ENCODE measurements at places on chromosomes 2 and 18. TPM values are rescaled to one million over a fixed set of nuclear protein-coding genes. Genes with fewer than 3 reads are reported as not detected.

COL3A1 gene
- 182 TPM for total RNA-seq

FN1 gene
- 4,873 TPM for total RNA-seq

- peak overlapping the region; percentile 91 for H3K27ac ChIP-seq
- no peak for DNase-seq
- H3K4me1 ChIP-seq, result peaks cover 52% of the 10 kb centered on the region
- peak overlapping the region; percentile 91 for H3K4me3 ChIP-seq
- no peaks in the 10 kb centered on the region for H3K36me3 ChIP-seq
- no peaks in the 10 kb centered on the region for H3K27me3 ChIP-seq
These were observed 365 bp downstream of the CUL3 start for GRCh38 chr2:224584785-224585210.

DNA sequence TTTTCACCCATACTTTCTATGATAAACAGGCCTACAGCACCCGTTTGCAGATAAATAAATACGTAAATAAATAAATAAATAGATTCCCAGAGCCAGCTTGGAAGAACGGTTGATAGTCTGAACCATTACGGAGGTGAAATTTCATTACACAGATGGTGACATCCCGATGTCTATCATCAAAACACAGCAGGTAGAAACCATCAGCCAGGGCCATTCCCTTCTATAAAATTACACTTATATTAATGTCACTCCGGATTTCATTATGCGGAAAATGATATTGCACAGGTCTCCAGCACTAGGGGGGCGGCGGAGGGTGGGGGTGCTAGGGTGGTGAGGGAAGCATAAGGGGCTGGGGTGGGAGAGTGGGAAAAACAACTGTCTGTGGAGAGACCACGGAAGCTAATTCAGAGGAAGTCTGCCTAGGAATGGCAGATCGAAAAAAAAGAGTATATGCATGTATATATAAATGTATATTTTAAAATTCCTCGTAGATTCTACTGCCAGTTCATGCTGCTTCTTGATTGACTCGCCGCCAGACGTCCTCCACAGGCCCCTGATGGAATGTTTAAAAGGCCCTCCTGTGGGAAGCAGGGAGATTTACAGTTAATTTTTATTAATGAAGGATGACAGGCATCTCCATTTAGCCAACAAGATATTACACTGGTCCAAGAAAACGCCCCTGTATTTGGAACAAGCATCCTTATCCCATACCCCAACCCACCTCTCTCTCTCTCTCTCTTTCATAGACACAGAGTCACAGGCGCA lies 1906.0 kb upstream of the PIK3C3 start:
- H3K27ac ChIP-seq, result no peak overlapping the region
- no peak for DNase-seq
- H3K36me3 ChIP-seq, result no peaks in the 10 kb centered on the region
- H3K27me3 ChIP-seq, result no peaks in the 10 kb centered on the region
- H3K4me3 ChIP-seq, result no peak overlapping the region
- H3K4me1 ChIP-seq, result no peaks in the 10 kb centered on the region

C1QL2 gene
- total RNA-seq, result not detected

- H3K27ac ChIP-seq, result no peak overlapping the region
- H3K36me3 ChIP-seq, result no peaks in the 10 kb centered on the region
- H3K4me1 ChIP-seq, result no peaks in the 10 kb centered on the region
- DNase-seq, result no peak
- H3K27me3 ChIP-seq, result no peaks in the 10 kb centered on the region
These were observed 79.3 kb upstream of the SCN7A start for GRCh38 chr2:166573391-166573790.

DNA sequence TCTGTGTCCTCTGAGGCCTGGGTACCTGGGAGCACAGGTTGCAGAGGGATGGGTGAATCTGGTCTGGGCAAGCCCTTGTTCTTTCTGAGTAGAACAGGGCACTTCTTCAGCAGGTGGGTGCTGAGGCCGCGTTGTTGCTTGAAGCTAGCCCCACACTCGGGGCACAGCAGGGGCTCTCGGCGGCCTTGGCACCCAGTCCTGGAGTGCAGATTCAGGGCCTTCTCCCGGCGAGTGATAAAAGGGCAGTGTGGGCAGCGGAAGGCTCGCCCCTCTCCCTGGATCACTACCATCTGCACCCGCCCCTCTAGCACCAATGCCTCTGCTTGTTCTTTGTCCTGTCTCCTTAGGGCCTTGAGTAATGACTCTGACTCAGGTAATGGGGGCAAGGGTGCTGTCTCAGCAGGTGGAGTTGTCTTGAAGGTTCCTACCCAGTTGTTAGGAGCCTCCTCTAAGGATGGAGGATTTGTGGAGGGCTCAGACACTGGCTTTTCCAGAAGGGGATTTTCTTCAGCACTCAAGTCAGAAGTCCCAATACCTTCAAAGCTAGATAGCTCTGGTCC lies 15.6 kb downstream of the ZNF142 start:
- no peaks in the 10 kb centered on the region for H3K4me1 ChIP-seq
- no peak overlapping the region for H3K4me3 ChIP-seq
- DNase-seq, result no peak
- H3K27ac ChIP-seq, result no peak overlapping the region

DNA sequence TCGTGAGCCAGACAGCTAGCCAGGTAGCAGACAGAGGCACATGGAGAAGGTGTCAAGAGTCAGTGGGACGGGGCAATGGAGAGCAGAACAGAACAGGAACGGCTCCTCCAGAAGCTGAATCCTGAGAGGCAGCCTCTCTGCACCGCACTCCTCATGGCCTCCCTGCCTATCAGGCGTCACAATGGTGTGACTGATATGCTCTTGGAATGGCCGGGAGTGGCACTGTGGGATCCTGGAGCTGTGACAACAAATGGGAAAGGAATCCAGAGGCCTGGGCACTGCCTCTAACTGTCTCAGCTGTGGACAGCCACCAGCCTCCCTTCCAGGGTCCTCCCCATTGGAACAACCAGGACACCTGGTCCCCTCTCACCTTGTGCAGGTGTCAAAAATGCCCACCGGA lies 89.1 kb upstream of the ID2 start:
- no peak for DNase-seq
- no peaks in the 10 kb centered on the region for H3K27me3 ChIP-seq
- no peaks in the 10 kb centered on the region for H3K36me3 ChIP-seq

GRCh38 chr2:212249451-212249850 lies 289.2 kb downstream of the ERBB4 start:
- H3K27me3 ChIP-seq, result no peaks in the 10 kb centered on the region
- no peaks in the 10 kb centered on the region for H3K36me3 ChIP-seq
- DNase-seq, result no peak
- no peak overlapping the region for H3K4me3 ChIP-seq
- H3K4me1 ChIP-seq, result no peaks in the 10 kb centered on the region

GRCh38 chr2:226832061-226832460 lies 3.8 kb upstream of the RHBDD1 start:
- no peak overlapping the region for H3K27ac ChIP-seq
- peaks cover 10% of the 10 kb centered on the region for H3K4me1 ChIP-seq
- H3K4me3 ChIP-seq, result no peak overlapping the region
- no peaks in the 10 kb centered on the region for H3K27me3 ChIP-seq

GRCh38 chr2:174688079-174688478 lies 76.2 kb downstream of the CHRNA1 start:
- peaks cover 6% of the 10 kb centered on the region for H3K4me1 ChIP-seq
- DNase-seq, result no peak
- H3K4me3 ChIP-seq, result no peak overlapping the region
- H3K36me3 ChIP-seq, result no peaks in the 10 kb centered on the region

DNA sequence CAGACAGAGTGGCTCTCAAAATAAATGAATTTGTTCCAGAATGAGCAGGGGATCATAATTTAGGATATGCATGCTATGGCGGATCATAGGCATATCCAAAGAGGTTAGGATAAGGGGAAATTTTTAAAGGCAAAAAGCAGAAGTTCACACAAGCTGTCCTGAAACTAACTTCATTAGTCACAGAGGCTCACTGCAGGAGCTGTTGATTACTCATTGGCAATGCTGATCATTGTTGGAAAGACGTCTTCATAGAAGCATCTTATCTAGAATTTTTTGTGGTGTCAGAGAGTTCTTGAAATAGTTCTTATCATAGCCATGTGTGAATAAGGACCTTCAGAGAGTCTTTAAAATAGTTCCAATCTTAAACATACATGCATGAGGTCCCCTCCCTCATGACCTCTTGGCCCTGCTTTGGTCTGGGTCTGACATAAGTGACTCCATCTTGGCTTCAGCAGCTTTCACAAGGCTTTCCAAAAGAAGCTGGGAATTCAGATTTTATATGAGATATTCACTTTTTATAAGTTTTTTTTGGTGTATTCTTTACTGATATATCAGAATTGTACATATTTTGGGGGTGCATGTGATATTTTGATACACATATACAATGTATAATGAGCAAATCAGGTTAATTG lies 7.5 kb upstream of the CCDC195 start:
- no peak overlapping the region for H3K27ac ChIP-seq
- no peak overlapping the region for H3K4me3 ChIP-seq
- DNase-seq, result no peak
- H3K36me3 ChIP-seq, result no peaks in the 10 kb centered on the region

CTNNA2 gene
- total RNA-seq, result 2.5 TPM

GRCh38 chr2:104864280-104865095 lies 10.6 kb downstream of the POU3F3 start:
- H3K36me3 ChIP-seq, result no peaks in the 10 kb centered on the region
- H3K27me3 ChIP-seq, result peaks cover 99% of the 10 kb centered on the region
- H3K4me3 ChIP-seq, result no peak overlapping the region
- no peak overlapping the region for H3K27ac ChIP-seq

GRCh38 chr2:234395891-234396420 lies 100.9 kb downstream of the ARL4C start:
- H3K27ac ChIP-seq, result no peak overlapping the region
- H3K27me3 ChIP-seq, result no peaks in the 10 kb centered on the region
- DNase-seq, result no peak
- no peaks in the 10 kb centered on the region for H3K4me1 ChIP-seq
